Activated T-cell treated with anti-CD3 and anti-CD28 coated beads, Interleukin-2, amount 50 U/mL, for 4 hours (primary cell): ENCODE measurements at places on chromosomes 2 and 18.

DNA sequence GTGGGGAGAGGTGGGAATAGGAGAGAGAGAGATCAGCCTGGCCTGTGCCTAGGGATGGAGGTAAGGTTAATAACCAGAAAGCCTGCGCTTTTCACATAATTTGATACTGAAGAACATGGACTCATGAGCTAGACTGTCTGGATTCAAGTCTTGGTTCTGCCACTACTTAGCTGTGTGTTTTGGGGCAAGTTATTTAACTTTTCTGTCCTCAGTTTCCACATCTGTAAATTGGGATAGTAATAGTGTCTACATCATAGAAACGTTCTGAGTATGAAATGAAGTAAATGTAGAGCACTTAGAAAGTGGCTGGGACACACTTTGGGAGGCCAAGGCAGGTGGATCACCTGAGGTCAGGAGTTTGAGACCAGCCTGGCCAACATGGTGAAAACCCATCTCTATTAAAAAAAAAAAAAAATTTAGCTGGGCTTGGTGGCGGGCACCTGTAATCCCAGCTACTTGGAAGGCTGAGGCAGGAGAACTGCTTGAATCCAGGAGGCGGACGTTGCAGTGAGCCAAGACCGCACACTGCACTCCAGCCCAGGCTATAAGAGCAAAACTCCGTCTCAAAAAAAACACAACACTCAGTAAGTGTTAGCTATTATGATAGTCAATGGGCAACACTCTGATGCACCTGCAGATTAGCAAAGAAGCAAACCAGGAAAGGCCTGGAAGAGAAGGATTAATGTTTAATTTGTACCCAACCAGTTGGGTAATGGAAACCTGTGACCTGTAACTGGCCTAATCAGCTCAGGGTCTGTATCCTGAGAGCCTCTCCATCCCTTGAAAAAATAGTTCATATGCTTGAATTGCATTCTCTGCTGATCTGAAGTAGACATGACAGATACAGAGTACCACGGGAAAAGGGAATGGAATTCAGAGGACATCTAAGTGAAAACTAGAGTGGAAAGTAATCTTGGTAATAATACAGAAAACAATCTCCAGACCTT is 6.8 kb downstream of the GALM start:
- DNase-seq: no peak

DNA sequence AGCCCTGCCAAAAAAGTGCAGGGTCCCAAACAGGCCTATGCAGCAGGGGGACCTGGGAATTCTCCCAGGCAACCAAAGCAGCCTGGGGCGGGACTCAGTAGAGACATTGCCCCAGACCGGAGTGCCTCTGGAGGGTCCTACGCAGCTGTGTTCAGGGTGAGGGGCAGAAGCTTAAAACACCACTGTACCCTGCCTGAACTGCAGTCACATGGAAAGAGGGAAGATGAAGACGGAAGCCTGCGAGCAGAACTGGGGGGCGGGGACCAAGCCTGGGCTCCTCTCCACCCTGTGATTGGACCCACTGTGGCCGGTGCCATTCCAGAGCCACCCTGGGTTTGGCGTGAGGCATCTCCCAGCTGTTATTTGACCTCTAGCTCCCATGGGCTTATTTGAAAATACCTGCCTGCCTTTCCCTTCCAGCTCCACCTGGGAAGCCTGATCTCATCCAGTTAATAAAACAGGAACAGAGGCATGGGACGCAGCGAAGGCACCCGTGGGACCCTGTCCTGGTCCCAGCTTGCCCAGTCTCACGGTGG is 183.1 kb downstream of the SMAD2 start:
- no peak for DNase-seq

GRCh38 chr2:145055651-145056050 is 535.7 kb upstream of the ZEB2 start:
- DNase-seq: no peak

DNA sequence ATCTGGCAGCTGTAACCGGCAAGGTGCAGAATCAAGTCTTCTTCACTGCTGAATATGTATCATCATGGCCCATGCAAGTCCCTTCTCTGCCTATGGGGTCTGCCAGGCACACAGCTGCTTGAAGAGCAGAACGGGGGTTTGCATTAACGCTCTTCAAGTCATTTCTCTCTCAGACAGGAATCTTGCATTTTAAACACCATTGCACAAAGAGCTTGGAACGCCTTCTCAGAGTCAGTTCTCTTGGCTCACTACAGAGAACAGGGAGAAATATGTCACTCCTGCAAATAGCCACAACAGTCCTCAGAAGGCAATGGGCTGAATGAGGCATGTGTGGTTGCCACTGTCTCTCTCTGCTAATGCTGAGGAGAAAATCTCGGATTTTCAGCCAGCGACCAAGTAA is 2173.5 kb upstream of the PIK3C3 start:
- DNase-seq: no peak

- no peak for DNase-seq
These were observed 14.7 kb downstream of the CDC42EP3 start for GRCh38 chr2:37656512-37657423.

- no peak for DNase-seq
These were observed 555.1 kb downstream of the BCL11A start for GRCh38 chr2:59998324-59998723.

- DNase-seq: no peak
These were observed 26.0 kb downstream of the SATB2 start for GRCh38 chr2:199431746-199432213.

GRCh38 chr2:175627405-175627804 is 374.7 kb downstream of the LNPK start:
- DNase-seq: no peak

DNA sequence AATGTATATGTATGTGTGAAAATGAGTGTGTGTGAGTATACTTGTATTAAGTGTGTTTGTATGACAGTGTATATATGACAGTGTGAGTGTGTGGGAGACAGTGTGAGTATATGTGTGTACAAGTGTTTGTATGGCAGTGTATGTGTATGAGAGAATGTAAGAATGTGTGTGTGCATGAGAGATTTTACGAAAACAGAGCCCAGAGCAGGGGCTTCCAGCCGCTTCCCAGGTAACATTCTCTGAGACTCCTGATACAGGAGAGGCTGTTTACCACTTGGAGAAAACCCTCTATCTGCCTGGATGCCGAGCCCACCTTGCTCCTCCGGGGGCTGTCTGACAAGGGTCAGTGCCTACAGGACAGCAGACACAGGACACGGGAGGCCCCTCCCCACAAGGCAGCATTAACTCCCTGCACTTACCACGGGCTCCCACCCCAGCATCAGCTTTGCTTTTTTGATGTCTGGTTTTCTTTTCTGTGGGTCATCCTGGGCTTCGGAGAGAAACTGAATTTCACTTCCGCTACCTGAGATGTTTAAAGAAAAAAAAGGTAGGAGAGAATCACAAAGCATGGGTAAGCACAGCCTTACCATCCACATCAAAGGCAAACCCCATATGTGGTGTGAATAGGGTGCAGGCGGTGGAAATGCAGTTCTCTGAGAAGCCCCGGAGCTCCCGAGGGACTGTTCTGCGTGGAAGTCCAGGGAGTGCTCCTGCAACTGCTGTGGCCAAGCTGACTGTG is 97.6 kb downstream of the UXS1 start:
- DNase-seq: no peak

DNA sequence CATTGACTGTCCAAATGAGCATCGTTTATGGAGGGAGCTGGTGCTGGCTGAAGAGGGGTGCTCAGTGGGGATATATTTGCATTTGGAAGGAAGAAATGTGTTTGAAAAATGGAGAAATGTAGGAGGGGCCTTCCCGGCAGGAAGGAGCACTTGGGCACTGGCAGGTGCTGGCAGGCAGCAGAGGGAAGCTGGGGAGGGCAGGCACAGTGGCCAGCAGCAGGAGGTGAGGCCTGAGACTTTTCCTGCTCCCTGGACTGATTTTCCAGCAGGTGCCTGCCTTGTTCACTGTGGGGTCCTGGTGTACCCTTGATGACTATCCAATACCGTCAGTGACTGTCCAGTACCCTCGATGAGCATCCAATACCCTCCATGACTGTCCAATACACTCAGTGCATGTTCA is 20.8 kb upstream of the HPCAL1 start:
- DNase-seq: no peak

DNA sequence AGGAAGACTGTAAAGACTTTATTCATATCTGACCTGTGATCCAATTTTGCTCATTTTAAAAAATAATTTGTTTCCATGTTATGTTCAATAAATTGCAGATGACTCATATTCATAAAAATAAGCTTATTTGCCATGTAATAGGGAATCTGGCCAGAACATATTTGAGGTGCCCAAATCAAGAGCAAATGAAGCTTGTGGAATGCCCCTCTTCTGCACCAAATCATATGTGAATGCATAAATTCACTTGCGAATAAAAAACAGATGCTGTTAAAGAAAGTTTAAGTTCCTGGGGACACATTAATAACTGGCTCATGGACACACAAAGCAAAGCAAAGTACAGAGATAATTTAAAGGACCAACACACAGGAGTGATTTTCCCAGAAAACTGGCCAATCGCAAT is 279.0 kb upstream of the CDH2 start:
- DNase-seq: no peak

GRCh38 chr2:187543488-187543887 is 10.7 kb downstream of the TFPI start:
- no peak for DNase-seq

GRCh38 chr2:238853218-238853617 is 5.3 kb downstream of the TWIST2 start:
- no peak for DNase-seq

DNA sequence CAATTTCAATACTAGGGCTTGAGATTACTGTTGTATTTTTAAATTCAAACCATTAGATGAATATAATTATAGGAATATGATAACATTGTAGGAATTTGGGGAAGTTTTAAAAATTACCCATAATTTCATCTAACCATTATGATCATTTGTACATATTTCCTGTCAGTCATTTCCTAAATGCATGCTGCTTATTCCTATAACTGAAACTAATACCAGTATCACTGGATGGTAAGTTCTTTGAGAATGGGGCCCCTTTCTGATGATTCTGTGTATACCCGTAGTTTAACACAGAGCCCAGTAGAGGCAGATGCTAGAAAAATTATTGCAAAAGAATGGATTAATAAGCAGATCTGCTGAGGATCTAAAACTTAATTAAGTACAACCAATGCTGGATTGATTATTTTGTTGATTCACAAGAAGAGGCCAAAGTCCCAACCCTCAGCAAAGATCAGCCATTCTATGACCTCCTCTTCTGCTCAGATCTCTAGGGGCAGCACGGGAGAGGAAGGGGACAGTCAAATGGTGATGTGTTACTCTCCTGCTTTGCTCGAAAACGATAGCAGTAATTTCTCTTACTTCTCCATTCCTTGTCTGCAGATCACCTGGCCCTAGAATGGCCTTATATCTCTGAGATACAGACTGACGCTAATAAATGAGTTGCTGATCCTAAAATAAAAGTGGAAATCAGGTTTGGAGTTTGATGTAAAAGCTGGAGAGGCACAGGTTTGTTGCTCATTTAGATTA is 69.5 kb upstream of the PELI1 start:
- DNase-seq: no peak

DNA sequence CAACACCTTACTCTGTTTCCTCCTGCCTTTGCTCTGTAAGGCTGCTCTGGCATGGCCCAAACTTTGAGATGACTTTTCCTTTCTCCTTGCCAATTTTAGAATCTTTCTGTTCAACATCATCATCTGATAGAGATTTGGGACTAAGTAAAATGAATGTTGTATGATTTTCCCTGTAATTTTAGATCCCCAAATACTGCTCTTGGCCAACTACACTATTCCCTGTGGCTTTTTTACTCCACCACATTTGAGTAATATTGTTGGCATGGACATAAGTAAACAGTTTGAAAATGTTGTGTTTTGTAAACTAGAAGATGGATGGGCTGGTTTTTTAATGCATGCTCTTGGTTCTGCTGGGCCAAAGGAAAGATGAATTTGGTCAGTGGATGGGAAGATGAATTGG is 12.1 kb downstream of the LTBP1 start:
- no peak for DNase-seq

- no peak for DNase-seq
These were observed 38.0 kb upstream of the ACVR2A start for GRCh38 chr2:147806846-147807245.

DNA sequence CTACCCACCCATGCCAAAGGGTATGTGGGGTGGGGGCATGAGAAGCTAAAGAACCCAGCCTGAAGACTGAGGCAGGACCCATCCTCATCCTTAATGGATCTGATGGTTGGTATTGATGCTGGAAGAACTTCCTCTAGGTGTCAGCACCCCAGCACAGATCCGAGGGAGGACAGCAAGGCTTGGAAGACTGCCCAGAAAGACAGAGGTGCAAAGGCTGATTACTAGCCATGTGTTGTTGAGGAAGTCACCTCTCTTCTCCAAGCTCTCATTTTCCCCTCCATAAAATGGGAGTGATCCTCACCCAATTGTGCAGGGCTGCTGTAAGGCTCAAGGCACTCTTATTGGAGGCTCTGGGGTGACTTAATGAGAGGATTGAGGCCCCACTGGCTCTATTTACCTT is 256.5 kb downstream of the CELF4 start:
- no peak for DNase-seq

- DNase-seq: no peak
These were observed 64.9 kb downstream of the CHST9 start for GRCh38 chr18:27120246-27120645.

DNA sequence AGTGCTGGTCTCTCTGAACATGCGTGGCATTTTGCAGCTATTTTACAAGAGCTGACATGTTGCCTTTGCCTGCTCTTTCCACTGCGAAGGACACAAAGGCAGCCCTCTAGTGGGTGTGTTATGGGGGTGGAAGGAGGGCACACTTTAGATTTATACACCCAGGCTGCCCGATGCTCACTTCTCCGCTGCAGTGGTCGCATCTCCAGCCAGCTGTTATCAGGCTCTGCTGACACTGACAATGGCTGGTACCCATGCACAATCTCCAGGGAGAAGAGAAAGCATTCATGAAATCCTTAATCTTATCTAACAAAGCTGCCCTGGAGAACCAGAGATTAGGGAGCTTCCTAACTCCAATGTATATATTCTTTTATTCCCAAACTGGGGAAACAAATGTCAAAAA is 113.5 kb downstream of the EPHA4 start:
- DNase-seq: no peak

DNA sequence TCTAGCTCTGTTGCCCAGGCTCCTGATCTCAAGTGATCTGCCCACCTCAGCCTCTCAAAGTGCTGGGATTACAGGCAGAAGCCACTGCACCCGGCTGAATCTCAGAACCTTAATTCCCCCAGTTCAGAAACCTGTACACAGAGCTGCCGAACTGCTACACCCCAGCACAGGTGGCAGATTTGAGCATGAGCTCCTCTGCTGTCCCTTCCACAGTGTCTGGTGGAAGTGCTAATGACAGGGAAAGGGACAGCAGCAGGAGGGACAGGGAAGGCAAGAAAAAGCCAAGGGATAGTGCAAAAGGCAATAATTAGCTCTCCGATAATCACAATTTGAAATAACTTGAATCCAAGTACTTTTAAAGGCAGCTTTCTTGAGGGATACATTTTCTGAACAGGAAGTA is 211.4 kb upstream of the ZNF521 start:
- DNase-seq: no peak

- DNase-seq: no peak
These were observed 117.6 kb downstream of the PMAIP1 start for GRCh38 chr18:60017371-60017770.

DNA sequence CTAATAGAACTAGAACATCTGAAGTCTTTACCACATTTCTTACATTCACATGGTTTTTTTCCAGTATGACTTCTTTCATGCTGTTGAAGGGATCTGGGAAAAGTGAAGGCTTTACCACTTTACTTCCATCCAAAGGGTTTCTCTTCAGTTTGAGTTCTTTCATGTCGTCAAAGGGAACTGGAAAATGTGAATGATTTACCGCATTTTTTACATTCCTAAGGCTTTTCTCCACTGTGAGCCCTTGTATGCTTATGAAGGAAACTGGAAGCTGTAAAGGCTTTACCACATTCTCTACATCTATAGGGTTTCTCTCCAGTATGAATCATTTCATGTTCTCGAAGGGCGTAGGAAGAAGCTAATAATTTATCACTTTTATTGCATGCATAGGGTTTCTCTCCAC is 46.7 kb downstream of the NBEAL1 start:
- no peak for DNase-seq
